ENCODE measurements at places on chromosomes 6 and 20.

DNA sequence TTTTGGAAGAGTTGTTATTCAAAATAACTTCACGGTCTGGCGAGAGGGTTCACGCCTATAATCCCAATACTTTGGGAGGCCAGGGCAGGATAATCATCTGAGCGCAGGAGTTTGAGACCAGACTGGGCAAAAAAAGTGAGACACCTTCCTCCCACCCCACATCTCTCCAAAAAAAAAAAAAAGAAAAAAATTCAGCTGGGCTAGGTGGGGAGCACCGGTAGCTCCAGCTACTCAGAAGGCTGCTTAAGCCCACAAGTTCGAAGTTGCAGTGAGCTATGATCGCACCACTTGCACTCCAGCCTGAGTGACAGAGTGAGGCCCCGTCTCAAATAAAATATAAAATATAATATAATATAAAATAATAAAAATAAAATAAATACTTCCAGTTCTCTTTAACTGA, 10.4 kb downstream of the OR2B2 start:
- DNase-seq: no peak

DNA sequence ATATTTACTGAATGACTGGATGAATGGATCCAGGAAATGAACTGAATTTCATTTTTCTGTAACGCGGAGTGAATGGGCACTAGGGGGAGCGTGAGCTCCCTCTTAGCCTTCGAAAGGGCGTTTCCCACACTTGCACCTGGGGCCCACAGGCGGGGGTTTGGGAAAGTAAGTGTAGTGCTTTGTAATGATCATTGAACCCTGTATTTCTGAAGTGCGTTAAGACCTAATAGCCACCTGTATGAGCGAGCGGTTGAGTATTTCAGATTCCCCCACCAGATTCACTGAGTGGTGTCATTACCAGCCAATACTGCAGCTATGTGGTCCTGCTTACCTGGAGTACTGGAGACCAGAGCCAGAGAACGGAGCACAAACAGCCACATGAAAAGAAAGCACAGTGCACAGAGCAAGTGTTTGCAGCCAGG, 10.5 kb downstream of the SYTL3 start:
- no peak for DNase-seq

- DNase-seq: peak; percentile 46
Observed at GRCh38 chr6:55953335-55953734, 77.9 kb upstream of the BMP5 start.

DNA sequence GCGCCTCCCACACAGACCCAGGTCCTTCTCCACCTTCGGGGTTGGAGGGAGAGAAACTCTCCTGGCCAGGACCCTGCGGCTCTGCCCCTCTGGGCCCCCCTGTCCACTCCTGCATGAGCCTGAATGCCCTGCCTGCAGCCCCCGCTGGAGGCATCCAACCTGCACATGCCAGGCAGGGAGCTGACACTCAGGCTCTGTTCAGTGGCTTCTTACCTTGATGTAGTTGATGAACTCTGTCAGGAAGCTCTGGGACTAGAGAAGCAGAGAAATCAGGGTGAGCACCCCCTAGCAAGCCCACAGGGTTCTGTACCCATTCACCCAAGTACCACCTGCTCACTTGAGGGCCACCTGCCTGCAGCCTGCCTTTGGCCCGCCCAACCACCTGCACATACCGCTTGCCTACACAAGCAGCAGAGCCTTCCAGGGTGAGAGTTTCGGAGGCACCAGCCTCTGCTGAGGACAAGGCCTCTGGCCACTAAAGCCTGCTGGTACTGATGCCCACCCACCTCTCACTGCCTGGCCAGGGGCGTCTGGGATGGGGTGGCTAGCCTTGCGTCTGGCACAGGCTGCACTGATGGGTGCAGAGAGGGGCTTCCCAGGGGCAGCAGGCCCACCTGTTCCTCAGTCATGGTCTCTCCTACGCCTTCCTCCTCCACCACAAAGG, 9.7 kb downstream of the DDRGK1 start:
- DNase-seq: no peak

GRCh38 chr6:118748311-118749062, 97.1 kb upstream of the CEP85L start:
- DNase-seq: peak; percentile 48

DNA sequence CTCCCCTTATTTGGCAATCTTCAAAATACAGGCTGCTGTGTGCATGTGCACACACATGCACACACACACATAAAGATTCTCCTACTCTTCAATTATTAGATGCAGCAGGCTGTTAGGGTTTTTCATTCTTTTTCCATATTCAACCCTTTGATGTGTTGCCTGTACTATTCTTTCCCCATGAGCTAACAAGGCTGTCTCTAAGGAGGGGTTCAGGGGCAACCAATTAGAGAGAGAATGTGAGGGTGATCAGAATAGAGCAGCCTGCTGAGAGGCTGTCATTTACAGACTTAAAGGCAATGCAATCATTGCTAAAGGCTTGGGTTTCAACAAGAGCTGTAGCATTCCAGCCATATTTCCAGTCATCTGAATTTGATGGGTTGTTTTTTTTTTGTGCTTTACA, 467.4 kb upstream of the ID4 start:
- no peak for DNase-seq

GRCh38 chr6:81172056-81172740, 580.3 kb downstream of the TENT5A start:
- peak; percentile 86 for DNase-seq

- DNase-seq: no peak
Observed at GRCh38 chr20:39855056-39855455, 834.0 kb downstream of the MAFB start.

DNA sequence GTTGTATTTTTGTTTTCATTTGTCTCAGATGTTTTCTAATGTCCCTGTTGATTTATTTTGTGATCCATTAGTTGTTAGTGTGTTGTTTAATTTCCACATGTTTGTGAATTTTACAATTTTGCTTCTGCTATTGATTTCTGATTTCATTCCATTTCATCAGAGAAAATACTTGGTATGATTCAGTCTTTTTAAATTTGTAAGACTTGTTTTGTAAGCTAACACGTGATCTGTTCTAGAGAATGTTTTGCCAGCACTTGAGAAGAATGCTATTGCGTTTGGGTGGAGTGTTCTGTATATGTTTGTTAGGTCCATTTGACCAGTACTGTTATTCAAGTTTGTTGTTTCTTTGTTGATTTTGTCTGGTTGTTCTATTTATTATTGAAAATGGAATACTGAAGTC, 53.9 kb downstream of the KIZ start:
- DNase-seq: no peak

GRCh38 chr6:109059153-109059552, 35.5 kb downstream of the SESN1 start:
- DNase-seq: no peak

GRCh38 chr20:25116739-25117458, 35.0 kb upstream of the VSX1 start:
- DNase-seq: no peak

DNA sequence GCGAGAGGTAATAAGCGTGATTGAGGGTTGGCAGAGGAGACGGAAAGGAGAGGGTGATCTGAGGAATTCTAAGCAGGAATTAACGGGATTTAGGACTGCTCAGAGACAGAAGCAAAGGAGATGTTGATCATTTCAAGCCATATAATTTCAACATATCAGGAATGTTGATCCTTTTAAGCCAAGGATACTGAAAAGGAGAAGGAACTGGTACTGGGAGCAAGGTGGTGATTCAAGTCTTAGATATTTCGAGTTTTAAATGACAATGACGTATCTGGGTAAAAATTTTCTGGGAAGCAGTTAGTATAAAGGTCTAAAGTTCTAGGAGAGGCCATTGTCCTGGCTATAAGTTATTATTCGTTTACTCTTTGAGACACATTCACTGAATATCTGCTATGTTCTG, 91.3 kb upstream of the OGFRL1 start:
- DNase-seq: no peak

GRCh38 chr6:110786271-110786670, 29.0 kb downstream of the CDK19 start:
- no peak for DNase-seq

All from stromal cell of bone marrow (primary cell).